NCI-H1048 (cell line): ENCODE measurements at places on chromosomes 16 and 17.

DNA sequence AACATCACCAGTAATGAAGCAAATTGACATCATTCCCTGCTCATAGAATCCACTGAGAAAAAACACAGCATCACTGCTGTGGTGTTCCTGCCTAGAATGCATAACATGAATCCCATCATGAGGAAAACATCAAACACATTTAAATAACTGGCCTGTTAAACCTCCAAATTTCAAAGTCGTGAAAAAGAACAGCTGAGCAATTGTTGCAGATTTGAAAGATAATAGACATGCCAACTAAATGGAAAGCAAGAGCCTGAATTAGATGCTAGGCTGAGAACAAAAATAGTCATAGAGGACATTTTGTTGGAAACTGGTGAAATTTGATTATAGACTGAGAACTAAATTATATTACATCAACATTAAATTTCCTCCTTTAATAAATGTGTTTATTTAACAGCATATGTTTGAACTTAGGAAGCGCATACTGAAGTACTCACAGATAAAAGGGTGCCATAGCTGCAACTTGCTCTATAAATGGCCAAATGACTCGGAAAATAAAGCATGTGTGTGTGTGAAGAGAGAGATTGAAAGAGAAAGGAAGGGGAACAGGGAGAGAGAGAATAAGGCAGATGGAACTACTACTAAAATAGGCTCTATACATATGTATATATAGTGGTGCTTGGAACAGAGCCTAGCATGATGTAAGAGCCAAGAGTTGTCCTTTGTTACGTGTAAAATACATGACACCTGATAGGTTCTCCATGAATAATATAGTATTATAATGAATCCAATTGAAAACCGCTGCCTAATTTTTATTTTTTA is 305.0 kb upstream of the MON1B start:
- DNase-seq, result no peak

- DNase-seq, result no peak
Measured at GRCh38 chr16:1272453-1273198, 16.8 kb downstream of the TPSD1 start.

DNA sequence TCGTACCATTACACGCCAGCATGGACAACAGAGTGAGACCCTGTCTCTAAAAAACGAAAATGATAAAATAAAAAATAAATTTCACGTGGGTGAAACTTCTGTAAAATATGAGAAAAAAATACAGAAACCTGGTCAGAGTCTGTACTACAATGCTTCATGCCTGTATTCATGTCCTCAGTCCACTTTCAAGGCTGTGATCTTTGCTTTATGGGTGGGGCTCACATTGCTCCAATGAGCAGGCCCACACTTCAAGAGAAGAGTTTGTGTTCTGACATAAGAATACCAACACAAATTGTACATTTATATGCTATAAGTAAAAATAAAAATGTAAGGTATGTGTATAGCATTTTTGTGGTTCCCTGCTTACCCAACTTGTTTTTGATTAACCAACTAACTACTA is 32.2 kb upstream of the ABCA3 start:
- no peak for DNase-seq

DNA sequence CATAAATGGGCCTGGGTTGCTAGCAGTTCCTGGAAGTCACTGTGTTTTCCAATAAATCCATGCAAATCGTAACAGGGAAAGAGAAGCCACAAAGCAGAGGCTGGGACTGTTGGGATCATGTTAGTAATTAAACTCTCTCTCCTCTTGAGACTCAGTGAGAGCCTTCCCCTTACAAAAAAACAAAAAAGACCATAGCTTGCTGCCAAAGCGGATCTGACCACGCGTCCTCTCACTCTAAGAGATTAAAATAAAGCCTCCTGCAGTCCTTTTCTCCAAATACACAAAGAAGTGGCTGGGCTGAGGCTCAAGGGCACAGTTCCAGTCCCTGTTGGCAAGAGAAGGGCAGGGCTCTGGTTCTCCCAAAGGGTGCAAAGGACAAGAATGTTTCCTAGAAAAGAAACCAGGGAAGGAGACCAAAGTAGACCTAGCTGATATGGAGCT is 38.5 kb downstream of the PIGL start:
- no peak for DNase-seq

DNA sequence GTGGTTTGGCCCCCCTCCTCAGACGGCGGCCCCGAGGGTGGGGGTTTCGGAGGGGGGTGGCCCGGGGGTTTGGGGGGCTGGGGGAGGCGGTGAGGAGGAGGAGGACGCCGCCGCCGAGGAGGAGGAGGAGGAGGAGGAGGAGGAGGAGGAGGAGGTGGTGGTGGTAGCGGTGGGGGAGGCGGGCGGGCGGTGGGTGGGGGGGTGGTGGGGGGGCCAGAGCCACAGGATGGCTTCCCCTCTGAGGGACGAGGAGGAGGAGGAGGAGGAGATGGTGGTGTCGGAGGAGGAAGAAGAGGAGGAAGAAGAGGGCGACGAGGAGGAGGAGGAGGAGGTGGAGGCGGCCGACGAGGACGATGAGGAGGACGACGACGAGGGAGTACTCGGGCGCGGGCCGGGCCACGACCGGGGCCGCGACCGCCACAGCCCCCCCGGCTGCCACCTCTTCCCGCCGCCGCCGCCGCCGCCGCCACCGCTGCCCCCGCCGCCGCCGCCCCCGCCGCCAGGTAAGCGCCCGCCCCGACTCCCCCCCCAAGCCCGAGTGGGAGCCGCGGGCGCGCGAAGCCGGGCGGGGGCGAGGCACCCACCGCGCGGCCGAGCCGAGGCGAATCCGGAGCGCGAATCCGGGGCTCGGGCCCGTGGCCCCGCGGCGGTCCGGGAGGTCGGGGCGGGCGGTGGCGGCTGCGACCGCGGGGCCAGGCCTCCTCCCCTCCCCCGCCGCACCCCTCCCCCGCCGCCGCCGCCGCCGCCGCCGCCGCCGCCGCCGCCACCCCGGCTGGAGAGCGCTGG is 3.8 kb upstream of the CHD3 start:
- no peak for DNase-seq

- DNase-seq, result no peak
Measured at GRCh38 chr16:10172848-10173655, 9.2 kb downstream of the GRIN2A start.
